ENCODE measurements at places on chromosomes 4 and X.

- DNase-seq, result no peak
Measured at GRCh38 chrX:119899125-119899524, 3.4 kb downstream of the AKAP14 start.

DNA sequence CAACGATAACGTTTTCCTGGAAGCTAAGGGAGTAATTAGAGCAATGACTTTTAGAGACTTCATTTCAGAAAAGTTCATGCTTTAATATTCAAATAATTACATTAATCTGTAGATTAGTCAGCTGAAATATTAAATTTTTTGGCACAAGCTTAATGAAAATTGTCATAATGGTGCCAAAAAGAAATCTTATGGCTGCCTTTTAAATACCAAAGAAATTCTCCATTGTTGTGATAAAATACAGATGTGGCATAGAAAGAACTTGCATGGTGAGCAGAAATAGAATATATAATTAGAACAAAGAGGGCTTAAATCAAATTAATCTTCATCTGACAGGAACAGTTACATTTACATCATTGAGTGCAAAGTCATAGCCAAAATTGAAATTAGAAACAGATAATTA is 263.5 kb downstream of the AFF2 start:
- no peak for DNase-seq

DNA sequence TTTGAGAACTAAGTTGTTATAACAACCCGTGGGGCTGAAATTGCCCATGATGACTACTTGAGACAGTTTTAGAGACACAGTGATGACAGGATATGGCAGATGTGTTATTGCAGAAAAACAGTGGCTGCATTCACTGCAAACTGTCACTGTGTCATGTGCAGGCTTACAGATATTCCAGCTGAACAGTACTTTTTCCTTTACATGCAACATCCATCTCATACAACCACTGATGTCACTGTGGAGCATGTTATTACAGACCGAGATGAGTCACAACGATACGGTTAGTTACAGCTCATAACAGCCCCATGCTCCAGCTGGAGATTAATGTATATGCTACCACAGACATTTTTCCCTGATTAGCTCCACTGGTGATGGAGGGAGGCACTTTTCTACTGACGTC is 207.4 kb downstream of the TMA16 start:
- DNase-seq, result no peak

DNA sequence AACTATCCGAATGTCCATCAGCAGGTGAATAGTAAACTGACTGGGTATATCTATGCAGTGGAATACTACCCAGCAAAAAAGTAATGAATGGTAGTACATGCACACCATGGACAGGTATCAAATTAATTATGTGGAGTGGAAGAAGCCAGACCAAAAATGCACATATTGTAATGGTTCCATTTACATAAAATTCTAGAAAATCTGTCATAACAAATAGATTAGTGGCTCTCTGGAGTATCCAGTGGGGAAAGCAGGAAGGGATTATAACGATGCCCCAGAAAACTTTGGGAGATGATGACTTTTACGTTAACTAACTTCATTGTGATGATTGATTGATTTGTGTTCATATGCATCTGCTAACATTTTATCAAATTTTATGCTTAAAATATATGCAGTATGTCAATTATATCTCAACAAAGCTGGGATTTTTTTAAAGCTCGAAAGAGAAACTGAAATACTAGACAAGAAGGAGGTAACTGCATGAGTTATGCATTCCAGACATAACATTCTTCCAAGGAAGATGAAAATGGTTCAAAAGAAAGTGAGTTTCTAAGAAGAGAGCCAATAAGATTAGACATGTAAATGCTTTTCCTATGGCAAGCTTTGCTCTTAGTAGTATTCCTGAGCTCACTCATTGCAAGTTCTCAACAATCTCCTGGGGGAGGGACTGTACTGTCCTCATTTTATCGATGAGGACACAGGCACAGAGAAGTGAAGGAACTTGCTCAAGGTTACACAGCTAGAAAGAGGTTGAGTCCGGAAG is 58.6 kb upstream of the MSX1 start:
- DNase-seq, result no peak

- no peak for DNase-seq
Measured at GRCh38 chr4:24202579-24202978, 312.7 kb upstream of the PPARGC1A start.

GRCh38 chrX:27307546-27307945 is 155.6 kb downstream of the PPP4R3C start:
- no peak for DNase-seq

GRCh38 chr4:964346-965025 is 8.9 kb downstream of the DGKQ start:
- DNase-seq, result no peak
